ENCODE measurements at places on chromosomes 5 and 9.

DNA sequence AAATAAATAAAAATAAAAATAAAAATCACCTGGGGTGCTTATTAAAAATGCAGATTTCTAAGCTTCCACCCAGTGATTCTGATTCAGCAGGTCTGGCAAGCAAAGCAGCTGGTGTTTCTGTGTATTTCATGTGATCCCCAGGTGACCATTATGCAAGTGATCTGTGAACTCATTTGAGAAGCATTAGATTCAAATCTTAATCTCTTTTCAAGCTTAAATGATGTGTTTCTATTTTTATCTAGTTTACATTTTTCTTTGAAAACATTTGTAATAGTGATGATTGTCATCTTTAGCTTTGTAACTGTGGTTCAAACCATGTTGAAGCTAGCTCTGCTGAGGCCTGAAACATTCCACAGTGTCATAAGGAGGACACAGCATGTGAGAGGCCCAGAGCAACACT, 804.8 kb upstream of the ZNF608 start:
- DNase-seq = no peak

- no peak for DNase-seq
Measured at GRCh38 chr9:129569502-129570449, 51.1 kb downstream of the C9orf50 start.

DNA sequence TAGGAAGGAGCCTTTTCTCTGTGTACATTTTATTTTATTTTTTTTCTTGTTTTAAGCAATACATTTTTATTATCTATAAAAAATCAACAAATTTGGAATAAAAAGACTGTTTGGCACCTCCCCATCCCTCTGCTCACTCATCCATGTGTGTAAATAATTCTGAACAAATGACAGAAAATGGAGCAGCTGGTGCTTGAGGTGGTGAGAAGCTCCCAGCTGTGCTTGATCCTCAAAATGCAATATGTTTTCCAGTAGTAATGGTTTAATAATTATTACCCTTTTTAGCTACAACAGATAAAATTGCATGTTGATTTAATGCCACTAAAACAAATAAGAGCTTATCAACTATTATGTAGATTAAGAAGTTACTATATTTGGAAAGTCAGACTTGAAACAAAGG, 132.5 kb downstream of the CDH18 start:
- no peak for DNase-seq

DNA sequence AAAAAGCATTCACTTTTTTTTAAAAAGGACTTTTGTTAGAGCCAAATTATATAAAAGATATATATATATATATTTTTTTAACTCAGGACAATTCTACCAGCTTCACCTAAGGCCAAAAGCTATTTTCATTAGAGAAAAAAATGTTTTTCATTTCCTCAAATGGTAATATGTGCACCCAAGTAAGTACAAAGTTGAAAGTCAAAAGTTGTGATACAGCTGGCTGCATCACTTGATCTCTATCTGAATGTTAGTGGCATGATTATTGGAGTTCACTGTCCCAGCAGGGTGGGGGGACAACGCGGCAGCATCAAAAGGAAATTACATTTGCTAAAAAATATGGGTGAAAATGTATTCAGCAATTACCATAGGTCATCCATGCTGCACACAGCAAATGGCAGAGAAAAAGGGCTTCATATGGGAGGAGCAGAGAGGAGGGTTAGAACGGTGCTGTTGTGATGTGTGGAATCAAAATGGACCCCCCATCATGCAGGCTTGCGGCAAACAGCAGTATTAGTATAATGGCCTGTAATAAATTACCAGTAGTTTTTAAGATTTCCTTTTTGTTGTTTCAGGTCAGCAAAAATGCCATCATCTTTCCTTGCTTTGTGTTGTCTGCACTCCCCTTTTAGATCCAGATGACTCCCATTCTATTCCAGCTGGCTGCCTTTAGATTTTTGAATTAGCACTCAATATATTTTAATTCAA, 253.7 kb downstream of the MAT2B start:
- no peak for DNase-seq

- DNase-seq = no peak
Measured at GRCh38 chr9:138101444-138102234, 224.1 kb downstream of the CACNA1B start.

DNA sequence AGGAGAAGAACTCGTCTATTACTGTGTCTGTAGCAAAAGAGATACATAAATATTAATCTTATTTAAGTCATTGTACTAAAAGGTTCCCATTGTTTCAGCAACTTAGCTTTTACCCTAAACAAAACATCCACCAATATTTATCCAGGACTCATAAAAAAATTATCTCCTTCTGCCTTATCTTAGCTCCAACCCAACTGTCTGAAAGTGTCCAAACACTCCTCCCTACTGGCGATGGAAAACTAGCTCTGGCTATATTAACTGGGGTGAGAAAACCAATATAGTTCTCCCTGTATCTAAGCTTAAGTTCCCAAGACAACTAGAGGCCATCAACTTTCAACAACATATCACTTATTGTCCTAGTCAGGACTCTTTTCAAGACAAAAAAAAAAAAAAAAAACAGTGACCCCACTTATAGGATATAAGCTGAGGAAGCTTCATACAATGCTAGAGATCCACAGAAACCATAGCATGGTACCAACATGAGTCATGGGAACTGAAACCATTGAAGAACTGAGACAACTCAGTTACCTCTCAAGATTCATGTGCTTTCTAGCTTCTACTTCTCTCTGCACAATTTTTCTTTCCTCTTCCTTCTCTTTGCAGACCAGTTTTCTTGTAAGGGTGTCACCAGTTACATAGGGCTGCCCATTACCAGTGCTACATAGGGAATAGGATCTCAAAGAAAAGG, 150.7 kb upstream of the RASA1 start:
- DNase-seq = no peak

DNA sequence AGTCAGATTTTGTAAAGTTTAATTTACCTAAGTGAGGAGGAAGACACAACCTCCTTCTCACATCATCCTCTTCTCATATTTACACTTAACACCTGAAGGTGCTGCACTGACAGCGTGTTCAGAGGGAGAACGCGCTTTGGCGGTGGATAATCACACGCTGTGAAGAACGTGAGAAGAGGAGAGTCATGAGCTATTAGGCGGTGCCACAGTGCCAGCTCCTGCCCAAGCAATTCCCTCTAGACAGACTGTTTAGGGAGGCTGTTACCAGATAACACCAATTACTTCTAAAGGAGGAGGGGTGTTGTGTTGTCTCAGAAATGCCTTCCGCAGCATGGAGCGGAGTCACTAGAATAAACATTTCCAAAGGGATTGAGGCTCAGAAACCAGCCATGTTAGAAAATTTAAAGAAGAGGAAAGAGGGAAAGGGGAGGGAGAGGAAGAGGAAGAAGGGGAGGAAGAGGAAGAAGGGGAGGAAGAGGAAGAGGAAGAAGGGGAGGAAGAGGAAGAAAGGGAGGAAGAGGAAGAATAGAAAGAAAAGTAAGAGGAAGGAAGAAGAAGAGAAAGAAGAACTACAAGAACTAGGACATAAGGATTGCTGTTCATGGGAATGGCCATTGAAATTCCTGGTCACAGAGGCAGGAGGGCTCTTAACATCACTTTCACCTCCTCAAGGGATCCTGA, 37.3 kb upstream of the WWC1 start:
- no peak for DNase-seq

DNA sequence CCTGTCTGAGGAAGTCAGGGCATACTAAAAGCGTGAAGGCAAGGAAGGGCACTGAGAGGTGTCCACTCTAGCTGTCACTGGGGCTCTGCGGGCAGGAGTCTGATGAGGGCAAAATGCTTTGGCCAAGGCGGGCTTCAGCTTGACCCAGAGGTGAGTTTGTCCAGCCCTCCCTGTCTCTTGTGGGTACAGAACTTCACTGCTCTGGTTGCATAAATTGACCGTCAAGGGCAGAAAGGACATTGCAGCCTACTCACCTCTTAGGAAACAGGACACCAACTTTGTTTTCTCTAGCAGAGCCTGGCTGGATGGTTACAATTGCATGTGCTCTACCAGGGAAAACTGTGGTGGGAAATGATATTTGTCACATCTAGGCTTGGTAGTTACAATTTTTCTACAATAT, 170.9 kb downstream of the TMEM38B start:
- DNase-seq = no peak

DNA sequence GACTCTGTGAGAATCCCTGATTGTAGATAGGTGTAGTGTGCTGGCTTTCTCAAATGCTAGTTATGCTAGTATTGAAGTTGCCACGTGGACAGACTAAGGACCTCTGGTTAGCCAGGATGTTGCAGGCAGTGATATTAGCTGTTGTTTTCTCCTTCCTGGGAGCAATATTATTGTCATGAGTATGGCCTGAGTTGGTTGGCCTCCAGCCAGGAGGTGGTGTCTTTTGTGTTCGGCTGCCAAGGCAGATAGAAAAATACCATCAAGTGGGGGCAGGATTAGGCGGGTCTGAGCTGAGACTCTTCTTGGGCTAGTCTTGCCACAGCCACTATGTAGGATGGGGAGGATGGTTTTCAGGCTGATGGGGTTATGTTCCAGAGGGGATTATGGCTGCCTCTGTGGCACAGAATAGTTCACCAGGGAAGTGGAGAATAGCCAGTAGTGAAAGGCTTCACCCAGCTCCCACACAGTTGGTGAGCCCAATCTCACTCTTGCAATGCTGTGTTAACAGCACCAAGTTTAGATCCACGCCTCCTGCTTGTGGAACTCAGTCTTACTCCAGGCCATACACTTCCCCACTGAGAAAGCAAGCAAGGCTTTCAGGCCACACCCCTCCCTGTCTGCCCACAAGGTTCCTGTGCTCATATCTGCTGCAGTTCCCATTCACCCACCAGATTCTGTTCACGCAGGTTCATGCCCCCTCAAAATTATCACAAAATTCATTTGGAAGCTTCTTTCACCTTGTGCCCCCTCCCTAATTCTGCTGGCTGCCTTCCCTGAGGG, 31.2 kb downstream of the GHR start:
- no peak for DNase-seq

Measured in mesothelial cell of epicardium (in vitro differentiated cells).